CD4-positive, alpha-beta T cell treated with Interleukin-6 at 100 ng/mL for 8 hours (primary cell): ENCODE measurements at places on chromosomes 7 and 10.
A peak's percentile ranks its signal among the peaks of the same experiment; 100 is the strongest.

GRCh38 chr10:47458466-47459154 lies 25.3 kb downstream of the ANXA8 start:
- no peak for DNase-seq

- no peak for DNase-seq
Measured at GRCh38 chr10:49150426-49150825, 16.6 kb upstream of the FAM170B start.

DNA sequence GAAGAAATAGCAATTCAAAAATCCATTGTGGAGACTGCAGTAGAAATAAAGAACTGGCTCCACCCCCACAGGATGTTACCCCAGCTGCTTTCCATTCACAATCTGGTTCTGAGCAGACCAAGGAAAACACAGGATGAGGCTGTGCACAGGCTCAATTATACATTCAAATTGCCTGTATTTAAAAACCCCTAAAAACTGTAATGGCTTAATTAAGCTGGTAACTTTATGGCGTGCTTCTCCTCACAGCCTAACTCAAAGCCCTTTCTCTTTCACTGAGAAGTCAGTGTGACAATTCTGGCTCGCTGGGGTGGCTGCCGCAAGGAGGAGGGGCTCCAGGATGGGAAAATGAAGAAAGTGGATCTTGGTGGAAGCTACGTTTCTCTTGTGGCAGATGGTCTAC lies 1191.1 kb downstream of the SORCS1 start:
- DNase-seq: no peak

GRCh38 chr7:2084781-2085505 lies 147.8 kb downstream of the MAD1L1 start:
- no peak for DNase-seq

DNA sequence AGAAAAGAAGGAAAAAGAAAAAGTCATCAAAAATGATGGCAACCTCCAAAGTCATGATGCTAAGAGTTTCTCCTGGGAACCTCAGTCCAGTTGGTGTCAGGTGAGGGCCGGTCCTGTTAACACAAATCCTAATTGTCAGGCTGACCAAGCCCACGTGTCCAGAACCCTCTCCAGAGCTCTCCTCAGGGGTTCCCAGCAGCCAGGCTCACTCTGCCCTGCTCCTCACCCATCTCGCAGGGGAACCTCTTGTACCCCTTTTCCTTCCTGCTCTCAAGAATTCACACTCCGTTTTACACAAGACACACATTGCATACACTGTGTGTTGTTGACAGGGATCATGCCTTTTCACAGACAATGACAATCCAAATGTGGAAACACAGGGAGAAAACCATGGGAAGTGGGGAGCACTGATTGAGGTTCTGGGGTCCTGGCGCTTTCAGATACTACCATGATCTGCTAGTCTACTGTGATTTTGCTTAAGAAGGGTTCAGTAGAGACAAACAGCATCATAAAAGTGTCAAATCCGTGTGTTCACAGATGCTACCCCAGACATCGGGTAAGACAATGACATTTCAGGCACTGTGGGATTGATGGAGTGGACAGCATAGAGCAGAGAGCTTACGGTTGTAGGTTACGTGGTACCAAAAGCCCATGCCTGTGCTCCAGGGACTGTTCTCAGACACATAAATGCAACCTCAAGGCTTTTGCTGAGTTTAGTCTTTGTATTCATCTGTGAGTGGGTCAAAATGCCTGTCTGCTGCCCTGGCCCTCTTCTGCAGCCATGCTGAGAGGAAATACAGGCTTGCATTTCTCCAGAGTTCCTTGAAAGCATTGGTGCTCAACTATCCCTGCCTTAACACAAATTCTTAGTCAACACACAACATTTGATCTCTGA lies 16.0 kb downstream of the IL2RA start:
- DNase-seq: no peak

DNA sequence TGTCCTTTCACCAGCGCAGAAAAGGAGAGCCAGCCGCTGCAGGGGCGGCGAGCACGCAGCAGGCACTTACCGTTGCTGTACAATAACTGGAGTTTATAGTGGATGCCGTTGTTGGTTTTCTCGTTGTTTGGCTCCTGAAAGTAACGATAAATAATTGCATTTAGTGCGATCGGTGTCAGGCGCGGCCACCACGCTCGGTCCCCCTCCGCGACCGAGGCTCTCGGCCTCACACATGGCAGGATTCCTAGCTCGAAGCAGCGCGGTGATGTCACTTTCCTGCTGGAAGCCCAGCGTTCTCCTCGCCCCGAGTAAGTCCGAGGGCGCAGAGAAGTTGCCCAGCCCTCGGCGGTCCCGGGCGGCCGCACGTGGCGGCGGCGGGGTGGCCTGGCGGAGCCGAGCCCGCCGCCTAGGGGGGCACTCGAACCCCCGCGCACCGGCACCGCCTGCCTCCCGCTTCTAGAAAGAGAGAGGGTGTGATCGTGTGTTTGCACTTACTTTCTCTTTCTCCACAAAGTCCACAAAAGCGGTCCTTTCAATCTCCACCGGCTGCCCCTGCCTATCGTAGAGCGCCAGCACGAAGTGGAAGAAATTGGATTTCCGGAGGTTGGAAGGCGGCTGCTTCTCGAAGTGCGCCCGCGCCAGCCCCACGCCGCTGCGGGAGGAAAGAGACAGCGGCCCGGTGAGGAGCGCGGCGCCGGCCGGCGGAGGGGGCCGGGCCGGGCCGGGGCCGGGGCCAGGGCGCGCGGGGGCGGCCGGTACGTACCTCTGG lies 1.0 kb downstream of the EBF3 start:
- no peak for DNase-seq

GRCh38 chr7:81298951-81299666 lies 380.3 kb upstream of the SEMA3C start:
- DNase-seq: no peak

- DNase-seq: no peak
Measured at GRCh38 chr10:125043841-125044658, 102.1 kb downstream of the ZRANB1 start.

- DNase-seq: peak; percentile 21
Measured at GRCh38 chr10:132395704-132396493, 1.1 kb upstream of the PWWP2B start.

DNA sequence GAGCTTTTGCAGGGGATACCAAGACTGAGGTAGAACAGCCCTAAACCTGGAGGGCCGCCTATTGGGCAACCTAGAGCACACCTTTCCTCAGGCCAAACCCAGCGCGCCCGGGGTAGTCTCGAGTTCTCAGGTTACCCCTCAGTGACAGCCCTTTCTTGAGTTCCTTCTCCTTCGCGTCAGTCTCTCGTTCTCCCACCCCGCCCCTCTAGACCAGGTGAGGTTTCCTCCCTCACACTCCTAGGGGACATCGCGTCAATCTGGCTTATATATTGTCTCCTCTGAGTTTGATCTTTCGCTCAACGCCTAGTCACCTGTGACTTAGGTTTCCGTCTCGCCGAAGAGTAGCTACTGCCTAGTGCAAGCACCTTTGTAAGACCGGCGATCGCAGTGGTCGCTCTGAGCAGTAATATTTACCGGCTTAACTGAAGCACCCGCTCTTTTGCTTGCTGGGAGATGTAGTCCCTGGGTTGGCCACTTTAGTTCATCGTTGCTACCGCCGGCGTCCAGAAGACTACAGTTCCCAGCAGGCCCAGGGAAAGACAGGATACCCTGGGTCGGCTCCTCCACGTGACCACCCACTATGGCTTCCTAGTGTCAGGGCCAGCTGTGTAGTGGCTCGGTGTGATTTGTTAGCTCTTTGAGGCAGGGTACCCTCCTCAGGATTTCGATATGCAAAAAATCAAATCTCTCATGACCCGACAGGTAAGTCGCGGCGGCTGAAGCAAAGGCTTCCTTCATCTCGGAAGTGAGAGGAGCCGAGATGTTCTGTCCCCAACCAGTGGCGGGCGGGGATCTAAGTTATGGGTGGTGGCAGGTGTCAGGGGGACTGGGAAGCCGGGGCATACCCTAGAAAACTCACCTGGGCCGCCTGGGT lies at the start of gene VPS50:
TSS of gene VPS50 (plus strand) at position 568 of the 874 bp plus-strand sequence. CDS start at position 670, 102 bp downstream.
- peak; percentile 93 for DNase-seq

DNA sequence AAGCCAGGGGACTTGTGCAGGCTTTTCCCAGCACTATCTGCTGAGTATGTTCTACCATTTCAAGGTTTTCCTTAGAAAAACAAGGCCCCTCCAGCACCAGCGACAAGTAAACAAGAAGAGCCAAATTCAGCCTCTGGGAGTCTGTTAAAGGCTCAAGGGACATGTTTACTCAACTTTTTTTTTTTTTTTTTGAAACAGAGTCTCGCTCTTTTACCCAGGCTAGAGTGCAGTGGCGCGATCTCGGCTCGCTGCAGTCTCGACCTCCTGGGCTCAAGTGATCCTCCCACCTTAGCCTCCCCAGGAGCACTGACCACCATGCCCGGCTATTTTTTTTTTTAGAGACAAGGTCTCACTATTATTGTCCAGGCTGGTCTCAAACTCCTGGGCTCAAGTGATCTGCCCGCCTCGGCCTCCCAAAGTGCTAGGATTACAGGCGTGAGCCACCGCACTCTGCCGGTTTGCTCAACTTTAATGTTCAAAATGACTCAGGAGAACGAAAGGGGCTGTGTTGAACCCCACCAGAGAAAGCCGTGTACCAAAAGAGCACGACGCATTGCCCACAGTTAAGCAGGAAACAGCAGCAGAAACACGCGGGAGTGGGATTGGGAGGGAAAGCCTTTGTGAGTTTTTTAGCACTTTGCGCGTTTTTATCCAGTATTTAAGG lies 772 bp downstream of the PRDX3 start:
- no peak for DNase-seq

DNA sequence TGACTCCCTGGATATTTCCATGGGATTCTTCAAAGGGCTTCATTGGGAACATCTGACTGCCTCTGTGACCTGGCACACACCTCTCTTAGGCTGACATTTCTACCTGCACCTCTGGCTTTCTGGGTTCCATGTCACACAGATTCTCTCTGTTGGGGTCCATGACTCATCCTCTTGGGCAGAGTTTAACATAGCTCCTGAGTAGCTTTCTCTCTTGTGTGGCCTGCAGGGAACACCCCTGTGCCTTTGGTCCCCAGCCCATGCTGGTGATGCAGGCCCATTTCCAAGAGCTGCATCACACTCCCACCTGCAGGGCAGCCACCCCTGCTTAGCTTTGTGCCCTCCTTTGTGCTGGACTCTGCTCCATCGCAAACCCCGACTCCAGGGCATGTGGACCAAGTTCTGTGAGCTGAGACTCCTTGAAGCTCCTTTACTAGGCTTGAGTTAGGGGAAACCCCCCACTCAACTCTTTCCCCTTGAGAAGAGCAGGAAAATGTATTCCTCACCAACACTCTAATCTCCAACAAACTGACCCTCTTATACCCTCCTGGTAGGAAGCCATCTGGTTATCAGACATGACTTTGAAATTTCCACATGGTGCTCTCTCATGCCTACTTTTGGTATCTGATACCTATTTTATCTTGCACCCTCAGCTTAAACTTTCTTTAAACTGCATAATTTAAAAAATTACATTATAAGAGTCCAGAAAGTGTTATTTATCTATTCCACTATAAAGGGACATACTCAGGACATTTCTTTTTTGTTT lies 93.3 kb downstream of the ZNF777 start:
- no peak for DNase-seq

GRCh38 chr7:113774182-113774807 lies 144.5 kb downstream of the PPP1R3A start:
- DNase-seq: no peak

DNA sequence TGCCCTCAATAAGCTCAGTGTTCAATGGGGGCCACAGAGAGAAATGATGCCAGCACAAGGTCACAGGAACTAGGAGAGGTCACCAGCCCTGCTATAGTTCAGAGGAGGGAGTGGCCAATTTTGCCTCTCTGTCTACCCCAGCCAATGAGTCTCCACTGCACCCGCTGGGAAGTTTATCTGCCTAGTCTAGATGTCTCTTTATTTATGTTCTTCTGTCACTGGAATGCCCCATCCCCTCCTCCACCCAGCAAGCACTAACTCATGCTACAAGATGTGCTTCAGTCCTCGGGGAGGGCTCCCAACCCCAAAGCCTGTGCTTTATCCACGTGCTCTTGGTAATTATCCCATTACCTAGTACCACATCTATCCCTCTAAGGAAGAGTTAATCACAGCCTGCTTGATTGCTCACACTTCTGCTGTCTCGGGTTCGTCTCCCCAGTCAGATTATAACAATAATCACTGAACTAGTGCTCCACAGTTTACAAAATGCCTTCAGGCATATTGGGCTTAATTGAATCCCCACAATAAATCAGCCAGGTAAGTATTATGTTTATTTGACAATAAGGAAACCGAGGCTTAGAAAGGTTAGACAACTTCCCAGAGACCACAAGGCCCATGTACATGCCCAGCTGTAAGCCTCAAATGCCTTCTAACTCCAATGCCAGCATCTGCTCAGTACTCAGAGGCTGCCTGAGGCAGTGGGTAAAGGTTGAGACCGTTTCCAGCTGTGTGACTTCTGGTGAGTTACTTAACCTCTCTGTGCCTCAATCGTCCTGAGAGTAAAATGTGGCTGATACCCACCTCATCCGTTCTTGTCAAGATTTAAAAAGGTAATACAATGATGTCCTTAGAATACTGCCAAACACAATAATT lies 3.9 kb downstream of the HIP1 start:
- DNase-seq: no peak

GRCh38 chr7:80839855-80840254 lies 79.0 kb downstream of the SEMA3C start:
- no peak for DNase-seq

DNA sequence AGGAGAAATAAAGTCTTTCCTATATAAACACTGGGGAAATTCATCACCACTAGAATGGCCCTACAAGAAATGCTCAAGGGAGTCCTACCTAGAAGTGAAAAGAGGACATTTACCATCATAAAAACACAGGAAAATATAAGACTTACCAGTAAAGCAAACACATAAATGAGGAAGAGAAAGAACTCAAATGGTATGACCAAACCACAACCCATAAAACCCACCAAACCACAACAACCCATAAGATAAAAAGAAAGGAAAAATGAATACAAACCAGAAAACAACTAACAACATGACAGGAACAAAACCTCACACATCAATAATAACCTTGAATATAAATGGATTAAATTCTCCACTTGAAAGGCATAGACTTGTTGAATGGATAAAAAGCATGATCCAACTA lies 71.9 kb upstream of the DIP2C start:
- DNase-seq: no peak

DNA sequence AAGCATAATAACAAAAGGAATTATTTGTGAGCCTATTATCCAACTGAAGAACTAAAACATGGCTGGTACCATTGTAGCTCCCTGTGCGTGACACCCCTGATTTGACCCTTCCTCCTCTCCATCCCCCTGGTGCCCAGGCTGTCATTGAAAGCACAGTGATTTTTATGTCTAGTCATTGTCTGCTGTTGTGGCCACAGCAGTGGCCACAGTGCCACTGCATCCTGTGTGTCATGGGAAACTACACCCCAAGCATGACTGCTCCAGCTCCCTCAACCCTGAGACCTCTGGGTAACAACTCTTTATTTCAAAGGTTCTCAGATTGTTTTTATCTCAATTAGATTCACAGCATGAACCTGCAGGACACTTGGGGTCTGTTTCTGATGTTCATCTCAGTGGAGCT lies 52.0 kb downstream of the ERLIN1 start:
- no peak for DNase-seq

GRCh38 chr10:89091496-89091895 lies 100.9 kb downstream of the FAS start:
- no peak for DNase-seq
